Activated CD4-positive, alpha-beta T cell treated with anti-CD3 and anti-CD28 coated beads, Interleukin-2, amount 10 ng/mL, durations not matched to agents 7 days and 5 days (primary cell): ENCODE measurements at places on chromosomes 12 and 14.

GRCh38 chr14:69685716-69686115 is 74.3 kb downstream of the SUSD6 start:
- no peaks in the 10 kb centered on the region for H3K27me3 ChIP-seq
- H3K4me1 ChIP-seq: peaks cover 77% of the 10 kb centered on the region
- H3K36me3 ChIP-seq: peaks cover 20% of the 10 kb centered on the region
- peak overlapping the region; percentile 63 for H3K27ac ChIP-seq
- no peak for DNase-seq

DNA sequence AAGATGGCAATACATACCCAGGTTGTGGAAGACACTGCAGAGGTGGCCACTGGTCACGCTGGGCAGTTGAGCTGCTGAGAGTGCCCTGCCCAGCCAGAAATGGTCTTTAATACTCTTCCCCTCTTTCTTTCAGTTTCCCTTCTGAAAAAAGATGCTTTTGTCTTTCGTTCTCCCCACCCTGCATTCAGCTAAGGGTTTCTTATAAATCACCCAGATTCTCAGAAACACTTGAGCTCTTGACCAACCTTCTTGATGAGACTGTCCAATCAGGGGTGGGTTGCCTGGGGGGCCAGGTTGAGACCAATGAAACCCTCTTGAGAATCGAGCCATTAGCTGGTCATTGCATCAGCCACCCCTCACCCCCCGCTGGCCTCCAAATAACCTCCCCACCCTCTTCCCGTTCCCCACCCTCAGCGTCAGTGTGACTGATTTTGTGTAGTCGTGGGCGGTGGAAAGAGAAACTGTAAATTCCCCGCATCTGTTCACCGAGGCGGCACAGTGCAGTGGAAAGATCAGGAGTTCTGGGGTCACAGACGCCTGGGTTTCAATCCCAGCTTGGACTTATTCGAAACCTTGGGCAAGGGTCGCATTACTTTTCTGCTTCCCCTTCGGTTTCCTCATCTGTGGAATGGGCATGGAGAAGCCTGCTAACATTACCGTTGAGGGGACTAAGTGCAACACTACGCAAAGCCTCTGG is 52.3 kb downstream of the SLC25A47 start:
- DNase-seq: peak; percentile 78
- peak overlapping the region; percentile 97 for H3K27ac ChIP-seq
- peaks cover 28% of the 10 kb centered on the region for H3K36me3 ChIP-seq
- H3K4me3 ChIP-seq: peak overlapping the region; percentile 95
- no peaks in the 10 kb centered on the region for H3K27me3 ChIP-seq

- H3K36me3 ChIP-seq: no peaks in the 10 kb centered on the region
- no peaks in the 10 kb centered on the region for H3K4me1 ChIP-seq
- DNase-seq: no peak
- no peak overlapping the region for H3K4me3 ChIP-seq
- no peaks in the 10 kb centered on the region for H3K27me3 ChIP-seq
These were observed 787.2 kb downstream of the GALC start for GRCh38 chr14:87205811-87206210.

DNA sequence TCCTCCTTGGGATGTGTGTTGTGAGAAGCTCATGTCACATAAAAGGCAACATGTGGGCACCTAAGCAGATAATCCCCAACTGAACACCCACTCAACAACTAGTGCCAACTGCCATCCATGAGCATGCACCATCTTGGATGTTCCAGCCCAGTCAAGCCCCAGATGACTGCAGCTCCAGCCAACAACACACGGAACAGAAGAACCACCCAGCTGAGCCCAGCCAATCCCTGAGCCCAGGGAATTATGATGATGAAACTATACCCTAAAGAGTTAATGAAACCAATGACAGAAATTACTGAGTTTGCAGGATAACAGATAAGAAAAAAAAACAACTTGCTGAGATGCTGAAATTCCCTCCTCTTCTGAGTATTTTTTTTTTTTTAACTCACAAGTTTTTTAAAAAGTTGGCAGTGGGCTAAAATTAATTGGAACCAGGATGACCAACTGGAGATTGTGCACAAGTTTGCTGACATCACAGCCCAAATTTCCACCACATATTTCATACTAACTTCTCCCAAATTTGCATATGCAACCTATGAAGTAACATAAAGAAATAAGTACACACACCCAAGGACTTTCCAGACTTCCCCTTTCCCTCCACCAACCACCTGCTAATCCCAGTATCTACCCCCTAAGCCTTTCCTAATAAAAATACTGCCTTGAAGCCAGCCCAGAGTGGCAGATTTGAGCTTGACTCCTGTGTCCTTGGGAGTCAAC is 124.5 kb downstream of the KSR2 start:
- H3K4me1 ChIP-seq: no peaks in the 10 kb centered on the region
- H3K27me3 ChIP-seq: no peaks in the 10 kb centered on the region
- no peak overlapping the region for H3K27ac ChIP-seq
- no peak for DNase-seq
- no peaks in the 10 kb centered on the region for H3K36me3 ChIP-seq

DNA sequence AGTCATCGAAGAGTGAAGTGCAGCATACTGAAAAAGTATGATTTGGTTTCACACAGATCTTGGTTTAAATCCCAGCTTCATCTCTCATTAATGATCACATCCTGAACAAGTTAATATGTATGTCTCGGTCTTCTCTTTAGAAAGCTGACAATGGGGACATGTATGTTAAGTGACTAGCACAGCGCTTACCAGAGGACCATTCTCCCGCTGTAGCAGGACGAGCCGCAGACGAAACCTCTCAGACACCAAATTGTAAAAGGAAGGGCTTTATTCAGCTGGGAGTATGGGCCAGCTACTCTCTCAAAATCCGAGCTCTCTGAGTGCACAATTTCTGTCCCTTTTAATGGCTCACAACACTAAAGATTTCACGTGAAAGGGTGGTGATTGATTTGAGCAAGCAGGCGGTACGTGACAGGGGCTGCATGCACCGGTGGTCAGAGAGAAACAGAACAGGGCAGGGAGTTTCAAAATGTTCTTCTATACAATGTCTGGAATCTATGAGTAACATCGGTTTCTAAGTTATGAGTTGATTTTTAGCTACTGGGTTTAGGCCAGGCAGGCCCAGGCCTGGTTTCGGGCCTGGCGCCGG is 682.4 kb downstream of the DIO2 start:
- DNase-seq: no peak
- H3K4me1 ChIP-seq: no peaks in the 10 kb centered on the region
- H3K36me3 ChIP-seq: no peaks in the 10 kb centered on the region
- H3K4me3 ChIP-seq: no peak overlapping the region
- no peak overlapping the region for H3K27ac ChIP-seq

DNA sequence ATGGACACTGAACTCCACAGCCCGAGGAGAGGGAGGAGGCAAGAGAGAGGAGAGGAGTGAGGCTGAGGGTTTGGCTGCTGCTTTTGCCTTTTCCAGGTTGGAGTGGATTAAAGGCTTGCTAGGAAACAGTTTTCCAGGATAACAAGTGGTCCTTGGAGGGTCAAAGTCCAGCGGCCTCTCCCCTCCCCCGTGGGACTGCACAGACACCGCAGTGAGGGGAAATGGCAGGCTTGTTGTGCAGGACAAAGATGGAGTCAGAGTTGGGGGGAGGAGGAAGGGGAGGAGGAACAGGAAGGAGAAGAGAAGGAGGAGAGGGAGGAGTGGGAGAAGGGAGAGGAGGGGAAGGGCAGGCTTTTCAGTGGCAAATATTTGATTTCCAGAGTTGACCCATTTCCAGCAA is 245.5 kb downstream of the RBM19 start:
- H3K27me3 ChIP-seq: no peaks in the 10 kb centered on the region
- DNase-seq: no peak

DNA sequence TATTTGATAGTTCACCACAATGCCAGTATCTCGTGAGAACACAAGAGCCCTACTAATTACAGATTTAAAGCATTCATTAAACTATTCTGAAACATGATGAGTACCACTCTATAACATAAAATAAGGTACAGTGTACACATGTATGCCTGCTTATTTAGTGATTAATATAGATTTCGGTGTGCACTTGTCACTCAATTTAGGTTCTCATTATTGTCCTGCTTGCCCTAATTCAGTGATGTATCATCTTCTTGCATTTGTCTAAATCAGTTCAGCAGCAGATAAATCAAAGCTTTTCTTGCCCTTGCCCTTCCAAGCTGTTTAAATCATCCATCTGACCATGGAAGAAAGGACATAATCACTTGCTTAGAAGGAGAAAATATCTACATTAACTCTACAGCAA is 359.7 kb downstream of the GXYLT1 start:
- H3K27ac ChIP-seq: no peak overlapping the region
- H3K4me3 ChIP-seq: no peak overlapping the region
- H3K36me3 ChIP-seq: no peaks in the 10 kb centered on the region
- no peak for DNase-seq
- H3K27me3 ChIP-seq: no peaks in the 10 kb centered on the region

DNA sequence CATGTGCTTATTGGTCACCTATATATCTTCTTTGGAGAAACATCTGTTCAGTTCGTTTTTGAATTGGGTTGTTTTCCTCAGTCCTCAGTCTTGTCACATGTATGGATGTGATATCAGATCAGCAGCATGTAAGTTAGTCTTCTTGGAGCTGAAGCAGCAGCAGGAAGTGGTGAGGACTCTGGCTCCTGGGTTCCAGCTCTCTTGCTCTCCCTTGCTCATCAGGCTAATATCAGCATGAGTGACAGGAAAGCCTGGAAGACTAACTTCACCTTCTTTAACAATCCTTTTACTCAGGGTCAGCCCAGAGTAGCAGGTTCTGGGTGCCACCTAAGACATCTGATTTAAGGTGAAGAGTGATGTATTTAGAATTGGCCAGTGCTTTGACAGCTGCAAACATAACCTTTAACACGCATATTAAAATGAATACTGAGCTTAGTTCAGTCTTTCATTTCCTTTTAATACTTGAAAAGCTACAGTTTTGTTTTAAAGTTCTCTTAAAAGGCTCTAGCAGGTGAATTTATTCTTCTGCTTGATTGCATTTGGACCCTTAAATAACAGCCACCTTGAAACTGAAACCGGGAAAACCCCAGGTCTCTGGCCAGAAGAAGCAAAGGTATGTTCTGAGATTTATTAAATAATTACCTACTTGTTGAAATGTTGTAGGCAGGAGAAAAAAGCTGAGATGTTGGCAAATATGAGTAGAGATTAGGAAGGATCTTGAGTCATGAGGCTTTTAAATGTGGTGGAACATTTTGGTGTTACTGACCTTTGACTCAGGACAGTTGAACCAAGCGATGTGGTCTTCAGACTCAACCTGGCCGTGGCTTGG is 54.3 kb downstream of the DRAM1 start:
- H3K4me1 ChIP-seq: peaks cover 10% of the 10 kb centered on the region
- H3K36me3 ChIP-seq: no peaks in the 10 kb centered on the region
- no peak for DNase-seq

DNA sequence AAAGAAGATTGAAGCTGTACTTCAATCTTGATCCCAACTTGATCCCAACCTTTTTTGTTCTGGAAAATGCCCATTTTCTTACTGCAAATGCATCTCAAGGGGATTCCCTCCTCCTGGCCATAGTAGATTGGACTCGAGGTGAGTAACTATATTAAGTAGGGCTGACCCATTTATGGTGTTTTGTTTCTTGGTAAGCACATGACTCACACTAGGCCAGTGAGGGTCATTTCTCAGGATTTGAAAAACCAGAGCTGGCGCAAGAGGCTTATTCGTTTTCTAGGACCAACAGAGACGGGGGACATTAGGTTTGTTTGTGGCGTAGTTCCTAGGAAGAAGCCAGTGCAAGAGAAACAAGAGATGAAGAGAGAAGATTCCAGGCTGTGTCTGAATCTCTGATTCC is 51.4 kb downstream of the MRPL42 start:
- H3K36me3 ChIP-seq: no peaks in the 10 kb centered on the region
- H3K4me1 ChIP-seq: peaks cover 5% of the 10 kb centered on the region
- no peak overlapping the region for H3K27ac ChIP-seq
- peaks cover 10% of the 10 kb centered on the region for H3K27me3 ChIP-seq
- DNase-seq: no peak

DNA sequence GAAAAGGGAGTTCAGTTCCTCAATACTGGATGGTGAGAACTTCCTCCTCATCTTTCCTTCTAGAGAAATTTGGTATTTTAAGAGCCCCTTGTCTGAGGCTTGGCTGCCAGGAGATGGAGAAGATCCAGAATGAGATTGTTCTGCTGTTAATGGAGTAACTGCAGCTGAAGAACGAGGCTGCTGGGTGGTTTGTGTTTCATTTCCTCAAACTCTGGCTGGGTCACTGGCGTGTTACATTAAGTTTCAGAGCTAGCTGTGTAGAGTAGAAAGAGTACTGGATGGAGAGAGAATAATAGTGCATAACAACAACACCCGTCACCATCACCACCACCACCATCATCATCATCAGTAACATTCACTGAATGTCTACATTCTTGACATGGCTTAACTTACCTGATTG is 325.0 kb upstream of the TBX3 start:
- H3K4me3 ChIP-seq: no peak overlapping the region
- H3K4me1 ChIP-seq: no peaks in the 10 kb centered on the region
- no peaks in the 10 kb centered on the region for H3K27me3 ChIP-seq
- H3K36me3 ChIP-seq: no peaks in the 10 kb centered on the region
- no peak for DNase-seq

- no peak for DNase-seq
- no peaks in the 10 kb centered on the region for H3K27me3 ChIP-seq
- H3K27ac ChIP-seq: no peak overlapping the region
- H3K4me1 ChIP-seq: no peaks in the 10 kb centered on the region
- no peak overlapping the region for H3K4me3 ChIP-seq
- H3K36me3 ChIP-seq: no peaks in the 10 kb centered on the region
These were observed 1128.3 kb upstream of the FLRT2 start for GRCh38 chr14:84401631-84402030.

GRCh38 chr12:96044017-96044942 is 8.9 kb upstream of the LTA4H start:
- H3K4me3 ChIP-seq: no peak overlapping the region
- H3K27ac ChIP-seq: no peak overlapping the region
- H3K4me1 ChIP-seq: peaks cover 46% of the 10 kb centered on the region
- DNase-seq: no peak

DNA sequence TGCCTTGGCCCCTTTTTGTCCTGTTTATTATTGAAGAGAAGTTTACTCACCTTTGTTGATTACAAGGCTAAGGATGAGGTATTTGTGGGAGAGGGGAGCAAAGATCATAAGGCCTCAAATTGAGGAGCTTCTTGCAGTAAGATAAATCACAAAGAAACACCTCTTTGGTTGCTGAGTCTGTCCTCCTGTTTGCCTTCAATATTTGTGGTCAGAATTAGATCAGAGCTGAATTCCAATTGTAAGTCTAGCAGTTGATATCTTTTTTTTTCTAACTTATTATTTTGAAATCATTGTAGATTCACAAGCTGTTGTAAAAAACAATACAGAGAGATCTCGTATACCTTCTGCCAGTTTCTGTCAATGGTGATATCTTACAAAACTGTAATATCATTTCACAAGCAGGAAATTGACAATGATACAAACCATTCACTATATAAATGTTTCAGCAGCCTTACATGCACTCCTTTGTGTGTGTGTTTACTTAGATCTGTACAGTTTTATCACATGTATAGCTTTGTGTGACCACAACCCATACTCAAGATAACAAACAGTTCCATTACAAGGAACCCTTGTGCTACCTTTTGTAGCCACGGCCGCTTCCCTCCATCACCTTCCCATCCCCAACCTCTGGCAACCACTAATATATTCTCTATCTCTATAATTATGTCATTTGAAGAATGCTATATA is 97.4 kb downstream of the KICS2 start:
- H3K4me1 ChIP-seq: no peaks in the 10 kb centered on the region
- DNase-seq: no peak
- peaks cover 11% of the 10 kb centered on the region for H3K27me3 ChIP-seq
- no peak overlapping the region for H3K4me3 ChIP-seq
- no peak overlapping the region for H3K27ac ChIP-seq
